Fibroblast of mammary gland (primary cell): ENCODE measurements at places on chromosomes 12 and 14.

DNA sequence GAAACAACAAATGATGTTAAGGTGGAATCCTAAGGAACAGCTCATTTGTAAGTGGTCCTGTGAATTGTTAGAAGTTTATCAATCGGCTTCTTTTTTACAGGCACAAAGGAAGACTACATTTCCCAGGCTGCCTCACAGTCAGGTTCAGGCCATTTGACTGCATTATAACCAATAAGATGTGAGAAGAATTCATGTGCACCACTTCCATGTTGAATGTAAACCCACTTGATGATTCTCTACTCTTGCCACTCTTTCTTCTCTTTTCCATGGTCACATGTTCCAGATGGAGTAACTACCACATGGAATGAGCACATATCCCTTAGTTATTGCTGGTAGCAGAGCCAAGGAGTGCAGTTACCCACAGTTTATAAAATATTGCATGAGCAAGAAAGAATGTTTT lies 67.1 kb upstream of the GZMB start:
- DNase-seq = no peak

DNA sequence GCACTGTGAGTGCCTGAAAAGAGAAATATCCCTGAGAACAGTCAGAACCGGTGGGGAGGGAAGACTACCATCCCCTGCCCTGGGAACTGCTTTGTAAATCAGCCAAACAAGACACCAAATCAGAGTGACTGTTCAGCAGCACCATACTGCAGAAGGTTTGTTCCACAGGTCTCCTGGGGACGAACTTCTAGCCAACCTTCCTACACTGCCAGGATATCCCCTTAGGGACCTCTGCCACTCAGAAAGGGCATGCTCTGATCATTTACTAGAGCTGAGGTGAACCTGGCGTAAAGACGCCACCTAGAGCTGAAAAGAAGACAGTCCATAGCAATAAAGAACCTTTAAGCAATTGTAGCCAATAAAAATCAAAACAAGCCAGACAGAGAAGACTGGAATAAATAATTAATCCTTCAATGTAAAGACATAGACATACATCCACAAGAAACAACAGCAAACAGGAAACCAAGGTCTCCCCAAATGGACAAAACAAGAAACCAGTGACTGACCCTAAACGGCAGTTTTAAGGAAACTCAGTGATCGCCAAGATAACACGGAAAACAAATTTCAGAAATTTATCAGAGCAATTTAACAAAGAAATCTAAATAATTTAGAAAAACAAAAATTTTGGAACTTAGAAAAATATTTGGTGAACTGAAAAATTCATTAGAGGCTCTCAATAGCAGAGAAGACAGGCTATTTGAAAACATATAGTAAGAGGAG lies 228.1 kb upstream of the AMIGO2 start:
- peak; percentile 66 for DNase-seq

GRCh38 chr14:34474187-34474679 lies 12.2 kb upstream of the SPTSSA start:
- no peak for DNase-seq

DNA sequence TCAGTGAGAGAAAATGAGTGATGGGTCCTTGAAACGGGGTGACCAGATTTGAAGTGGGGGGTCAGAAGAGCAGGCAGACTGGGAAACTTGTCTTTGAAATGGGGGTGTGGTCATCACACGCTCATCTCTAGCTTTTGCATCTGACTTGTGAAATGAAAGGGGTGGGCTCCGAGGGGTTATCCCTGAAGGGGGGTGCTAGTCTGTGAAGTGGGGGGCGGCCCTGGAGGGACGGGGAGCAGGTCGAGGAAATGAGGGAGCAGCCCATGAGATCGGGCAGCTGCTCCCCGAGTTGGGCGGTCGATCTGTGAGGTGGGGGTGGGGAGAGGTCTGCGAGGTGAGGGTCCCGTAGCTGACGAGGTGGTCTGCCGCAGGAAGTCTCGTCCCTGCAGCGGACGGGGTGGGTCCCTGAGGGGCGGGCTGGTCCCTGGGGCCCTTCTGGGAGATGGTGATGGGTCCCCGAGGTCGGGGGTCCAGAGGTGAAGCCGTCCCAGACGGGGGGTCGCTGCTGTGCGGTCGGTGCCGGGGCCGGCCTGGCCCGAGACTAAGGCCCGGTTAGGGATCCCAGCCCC lies 542 bp downstream of the PXN start:
- no peak for DNase-seq

DNA sequence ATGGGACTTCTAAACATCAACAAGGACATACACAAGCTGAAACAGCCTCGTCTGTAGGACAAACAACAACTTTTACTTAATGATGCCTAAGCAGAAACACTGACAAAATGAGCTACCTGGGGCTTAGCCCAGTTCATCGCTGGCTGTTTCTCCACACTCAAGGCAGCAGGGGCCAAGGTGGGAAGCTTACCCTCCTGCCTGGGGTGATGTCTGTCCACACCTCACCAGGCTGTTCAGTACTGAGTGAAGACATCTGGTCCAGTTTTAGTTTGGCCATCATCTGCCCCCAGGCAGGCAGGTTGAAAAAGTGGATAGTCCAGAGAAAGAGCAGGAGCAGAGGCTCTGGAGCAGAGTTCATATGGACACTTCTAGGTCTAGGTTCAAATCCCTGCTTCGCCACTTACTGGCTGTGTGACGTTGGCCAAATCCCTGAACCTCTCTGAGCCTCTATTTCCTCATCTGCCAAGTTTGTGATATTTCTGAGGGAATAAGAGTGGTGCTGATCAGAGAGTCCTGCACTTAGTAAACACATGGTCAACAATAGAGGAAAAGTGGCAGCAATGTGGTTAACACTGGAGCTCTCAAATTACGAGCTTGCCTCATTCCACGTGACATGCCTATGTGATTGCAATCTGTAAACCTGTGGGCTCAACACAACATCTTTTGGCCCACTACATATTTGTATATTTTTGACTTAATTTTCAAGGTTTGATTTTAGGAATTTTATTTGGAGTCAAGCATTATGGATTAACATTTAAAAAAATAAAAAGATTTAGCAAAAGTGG lies 720.1 kb upstream of the TMEM132C start:
- DNase-seq = no peak

DNA sequence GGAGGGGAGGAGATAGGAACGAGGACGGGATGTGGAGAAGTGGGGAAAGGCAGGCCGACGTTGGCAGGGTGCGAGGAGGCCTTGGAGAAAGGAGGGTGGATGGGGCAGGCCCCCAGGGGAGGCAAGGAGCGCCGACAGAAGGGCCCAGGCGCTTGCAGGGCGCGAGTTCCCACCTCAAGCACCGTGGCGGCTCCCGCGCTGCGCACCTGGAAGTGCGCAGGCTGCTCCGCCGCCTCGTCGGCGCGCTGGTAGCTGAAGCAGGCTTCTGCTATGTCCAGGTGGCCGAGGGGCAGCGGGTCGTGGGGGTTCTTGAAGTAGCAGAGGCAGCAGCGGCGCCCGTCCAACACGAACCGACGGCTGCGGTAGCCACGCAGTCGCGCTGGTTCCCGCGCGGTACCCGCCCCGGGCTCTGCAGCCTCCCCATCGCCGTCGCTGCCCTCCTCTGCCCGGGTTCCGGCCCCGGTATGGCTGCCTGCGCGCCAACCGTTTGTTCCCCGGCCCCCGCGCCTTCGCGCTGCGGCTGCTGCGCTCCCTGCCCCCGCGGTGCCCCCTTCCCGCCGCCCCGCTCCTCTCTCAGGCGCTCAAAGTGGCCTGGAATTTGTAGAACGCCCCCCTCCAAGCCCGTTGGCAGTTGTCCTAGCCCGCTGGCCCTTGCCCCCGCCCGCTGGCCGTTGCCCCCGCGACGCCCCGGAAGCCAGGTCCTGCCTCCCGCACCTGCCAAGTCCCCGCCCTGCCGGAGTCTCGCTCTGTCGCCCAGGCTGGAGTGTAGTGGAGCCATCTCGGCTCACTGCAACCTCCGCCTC lies 1.1 kb upstream of the ACTR6 start:
- no peak for DNase-seq

DNA sequence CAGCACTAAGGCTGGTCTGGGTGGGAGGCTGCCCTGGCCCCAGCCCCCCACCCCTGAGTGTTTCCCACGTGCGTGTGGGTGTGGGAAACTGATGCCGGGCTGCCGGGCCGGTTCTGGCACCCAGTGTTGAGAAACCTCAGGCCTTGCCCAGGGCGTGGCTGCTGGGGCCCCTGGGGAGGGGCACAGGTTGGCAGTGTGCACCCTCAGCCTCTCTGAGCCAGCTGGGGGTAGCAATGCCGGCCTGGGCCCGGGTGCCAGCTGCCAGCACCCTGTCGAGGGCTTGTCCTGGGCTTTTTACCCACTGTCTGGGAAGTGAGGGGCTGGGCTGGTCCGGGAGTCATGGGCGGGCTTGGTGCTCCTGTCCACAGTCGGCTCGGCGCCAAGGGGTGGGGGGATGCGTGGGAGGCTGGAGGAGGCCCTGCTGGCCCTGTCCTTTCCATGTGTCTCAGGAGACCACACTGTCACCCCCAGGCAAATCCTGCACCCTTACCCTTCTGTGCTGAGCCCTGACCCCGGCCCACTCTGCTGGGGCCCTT lies 15.7 kb downstream of the ASPG start:
- no peak for DNase-seq

GRCh38 chr12:16072678-16073077 lies 161.5 kb downstream of the DERA start:
- DNase-seq = no peak

DNA sequence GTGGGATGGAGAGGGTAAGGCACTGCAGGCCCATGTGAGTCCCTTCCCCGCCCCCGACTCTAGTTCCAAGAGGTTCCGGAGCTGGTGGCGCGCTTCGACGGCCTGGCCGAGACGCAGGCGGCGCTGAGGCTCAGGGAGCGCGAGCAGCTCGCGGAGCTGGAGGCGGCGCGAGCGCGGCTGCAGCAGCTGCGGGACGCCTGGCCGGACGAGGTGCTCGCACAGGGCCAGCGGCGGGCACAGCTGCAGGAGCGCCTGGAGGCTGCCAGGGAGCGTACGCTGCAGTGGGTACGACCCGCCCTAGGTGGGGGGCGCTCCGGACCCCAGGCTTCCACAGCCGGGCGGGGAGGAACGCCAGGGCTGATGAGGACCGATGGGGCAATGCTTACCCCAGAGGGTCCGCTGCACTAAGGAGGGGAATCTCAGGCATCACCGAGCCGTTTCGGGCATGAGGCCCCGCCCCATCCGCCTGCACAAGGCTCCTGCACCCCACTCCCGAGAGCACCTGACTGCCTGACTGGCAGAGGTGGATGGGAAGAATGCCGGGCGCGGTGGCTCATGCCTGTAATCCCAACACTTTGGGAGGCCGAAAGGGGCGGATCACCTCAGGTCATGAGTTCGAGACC lies 4.9 kb downstream of the CFAP73 start:
- DNase-seq = peak; percentile 12

DNA sequence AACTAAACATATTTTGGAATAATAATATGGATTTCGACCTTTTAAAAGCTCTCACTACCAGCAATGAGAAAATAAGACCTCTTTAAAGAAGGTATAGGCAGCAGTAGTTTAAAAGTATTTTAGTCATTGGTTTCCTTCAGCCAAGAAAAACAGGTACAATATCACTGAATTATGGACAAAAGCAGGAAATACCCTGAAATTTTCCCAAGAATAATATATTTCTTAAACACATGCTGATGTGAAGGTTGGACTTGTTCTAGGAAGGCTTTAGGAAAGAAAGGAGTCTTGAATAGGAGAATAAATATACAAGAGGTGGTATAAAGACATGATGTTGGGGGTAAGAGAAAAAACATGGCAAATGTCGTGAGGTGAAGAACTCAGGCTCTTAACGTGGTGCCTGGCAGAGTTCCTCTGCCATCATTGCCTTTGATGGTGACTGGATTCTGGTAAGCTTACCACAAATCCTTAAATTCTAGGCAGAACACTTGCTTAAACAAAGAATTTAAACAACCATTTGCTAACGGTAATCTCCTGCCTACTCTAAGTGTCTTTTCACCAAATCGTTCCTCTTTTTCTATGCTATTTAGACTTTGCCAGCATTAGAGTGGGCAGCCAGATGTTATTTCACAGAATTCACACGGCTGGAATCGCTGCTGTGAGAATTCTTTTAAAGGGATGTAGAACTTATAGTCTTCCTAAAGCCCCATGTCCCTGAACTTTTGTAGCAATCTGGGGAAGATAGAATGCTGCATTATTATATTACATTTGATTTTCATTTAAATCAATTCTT lies 11.9 kb upstream of the NUDT4 start:
- DNase-seq = no peak

DNA sequence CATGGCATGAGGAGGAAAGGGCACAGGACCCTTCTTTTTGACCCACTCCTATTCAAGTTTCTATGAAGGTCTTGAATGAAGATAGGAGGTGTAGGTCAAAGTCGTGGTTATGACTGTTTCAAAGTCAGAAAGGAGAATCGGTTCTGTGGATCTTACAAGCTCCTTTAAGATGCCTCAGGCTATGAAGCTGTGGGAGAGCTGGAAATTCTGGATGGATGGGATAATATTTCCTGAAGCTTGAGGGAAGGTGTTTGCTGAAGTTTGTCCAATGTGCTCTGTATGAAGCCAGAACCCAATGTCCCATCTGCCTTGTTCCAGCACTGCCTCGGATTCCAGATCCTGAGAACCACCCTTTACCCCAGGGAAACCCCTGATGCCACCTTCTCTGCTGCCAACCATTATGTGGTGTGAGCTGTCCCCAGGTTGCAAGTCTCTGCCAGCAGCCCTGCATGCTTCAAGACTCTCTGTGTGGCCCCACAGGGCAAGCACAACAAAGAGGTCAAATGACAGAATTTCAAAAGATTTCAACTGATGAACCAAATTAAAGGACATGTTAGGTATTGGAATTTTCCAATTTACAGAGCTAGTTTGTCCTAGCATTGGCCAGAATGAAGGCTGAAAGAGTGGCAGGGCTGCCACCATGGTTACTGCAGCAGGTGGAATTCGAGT lies 472.0 kb downstream of the RGS6 start:
- DNase-seq = no peak

DNA sequence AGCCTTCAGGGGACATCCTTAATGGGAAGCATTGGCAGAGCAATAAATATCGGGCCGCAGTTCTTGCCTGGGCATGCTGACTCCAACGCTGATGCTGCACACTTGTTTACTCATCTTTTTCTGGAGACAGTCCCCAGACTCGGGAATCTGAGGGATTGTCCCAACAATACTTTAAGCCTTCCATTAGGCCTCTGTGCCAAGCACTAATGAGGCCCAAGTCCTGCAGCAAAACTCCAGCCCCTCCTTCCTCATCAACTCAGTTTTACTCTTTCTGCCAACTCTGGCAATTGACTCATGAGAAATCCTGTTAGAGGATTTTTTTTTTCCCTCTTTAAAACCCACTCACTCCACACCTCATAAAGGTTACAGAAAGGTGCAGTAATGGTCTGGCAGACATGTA lies 233.4 kb upstream of the PELI2 start:
- no peak for DNase-seq

DNA sequence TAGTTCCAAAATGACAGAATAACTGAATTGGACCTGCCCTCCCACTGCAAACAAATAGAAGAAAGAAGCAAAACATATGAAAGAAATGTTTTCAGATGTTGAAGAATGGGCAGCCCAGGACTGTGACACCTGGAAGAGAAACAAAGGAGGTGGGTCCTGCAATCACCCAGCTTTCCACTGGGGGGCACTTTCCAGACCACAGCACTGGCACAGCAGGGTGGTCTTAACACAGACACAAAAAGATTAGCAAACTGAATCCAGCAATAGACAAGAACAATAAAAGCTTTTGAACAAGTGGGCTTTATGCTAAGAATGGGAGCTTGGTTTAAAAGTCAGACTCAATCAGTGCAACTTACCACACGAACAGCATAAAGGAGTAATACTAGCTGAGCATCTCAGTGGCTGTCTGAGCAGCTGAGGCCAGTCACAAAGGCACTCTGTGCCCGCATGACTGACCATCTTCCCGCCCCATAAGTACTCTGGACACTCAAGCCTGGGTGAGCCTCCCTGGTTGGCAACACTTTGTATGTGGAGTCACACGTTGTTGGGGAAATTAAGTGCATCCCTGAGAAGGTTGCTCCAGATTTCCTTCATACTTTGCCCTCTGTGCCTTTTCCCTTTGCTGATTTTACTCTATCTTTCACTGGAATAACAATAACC lies 27.7 kb downstream of the JKAMP start:
- DNase-seq = no peak
